ENCODE measurements at places on chromosomes 7 and 10.

- DNase-seq, result no peak
Observed at GRCh38 chr7:29881724-29882123, 75.4 kb downstream of the WIPF3 start.

DNA sequence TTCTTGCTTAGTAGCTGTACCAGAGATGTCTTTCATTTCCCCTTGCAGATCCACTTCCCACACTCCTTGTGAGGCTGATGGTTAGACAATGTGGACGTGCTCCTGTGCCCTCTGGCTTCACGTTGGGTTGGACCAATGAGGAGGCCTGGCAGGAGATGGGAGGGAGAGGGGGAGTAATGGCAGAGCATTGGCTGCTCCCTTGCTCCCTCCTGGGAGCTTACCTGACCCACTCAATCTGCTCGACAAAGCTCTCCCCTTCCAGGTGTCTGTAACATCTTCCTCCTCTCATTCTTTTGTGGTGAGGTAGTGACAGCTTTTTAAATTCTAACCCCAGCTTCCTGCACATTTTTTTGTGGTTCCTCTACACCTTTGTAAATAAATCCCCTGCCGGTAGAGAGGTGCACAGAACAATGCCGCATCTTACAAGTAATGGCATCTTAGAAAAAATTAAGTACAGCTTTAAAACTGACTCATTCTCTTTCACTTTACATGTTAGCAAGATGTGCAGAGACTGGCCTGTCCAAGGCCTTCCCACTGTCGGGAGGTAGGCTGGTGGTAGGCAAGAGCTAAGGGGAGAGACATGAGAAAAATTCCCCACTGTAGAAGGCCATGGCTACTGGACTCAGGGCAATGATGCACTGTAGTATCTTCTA, 134.3 kb downstream of the HTR7 start:
- no peak for DNase-seq

DNA sequence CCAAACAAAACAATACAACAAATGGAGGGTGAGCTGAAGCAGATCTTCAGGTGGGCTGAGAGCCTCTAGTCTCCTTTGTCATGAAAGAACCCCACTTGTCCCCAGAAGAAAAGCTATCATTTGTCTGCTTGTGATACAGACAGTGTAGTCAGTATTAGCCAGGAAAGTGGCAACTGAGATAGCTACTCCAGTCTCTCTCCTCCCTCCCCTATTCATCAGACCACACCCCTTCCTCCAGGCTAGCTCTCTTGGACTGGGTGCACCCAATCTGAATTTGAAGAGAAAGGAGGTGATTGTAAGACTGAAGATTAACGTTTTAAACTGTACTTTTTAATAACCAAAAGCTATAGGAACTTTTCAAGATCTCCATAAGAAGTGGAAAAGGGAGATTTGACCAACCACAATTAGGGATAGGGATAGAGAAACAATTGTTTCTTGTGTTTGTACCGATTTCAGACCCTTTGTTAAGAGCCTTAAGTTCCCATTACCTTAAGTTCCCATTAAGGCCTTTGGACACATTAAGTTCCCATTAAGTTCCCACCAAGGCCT, 14.1 kb downstream of the BMPR1A start:
- no peak for DNase-seq

DNA sequence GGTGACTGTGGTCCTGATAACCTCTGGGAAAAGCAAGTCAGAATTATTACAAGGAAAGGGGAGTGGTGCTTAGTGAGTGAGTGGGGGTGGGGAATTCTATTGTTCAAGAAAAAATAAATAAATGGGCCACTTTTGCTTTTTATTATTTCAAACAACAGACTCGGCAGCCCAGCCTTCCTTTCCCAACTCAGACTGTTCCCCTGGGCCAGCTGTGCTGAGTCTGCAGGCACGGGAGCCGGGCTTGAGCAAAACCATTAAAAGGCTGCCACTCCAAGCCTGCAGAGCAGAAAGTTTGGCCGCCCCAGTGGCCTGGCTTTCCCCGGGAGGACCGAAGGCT, 90.0 kb downstream of the PLXNA4 start:
- no peak for DNase-seq

DNA sequence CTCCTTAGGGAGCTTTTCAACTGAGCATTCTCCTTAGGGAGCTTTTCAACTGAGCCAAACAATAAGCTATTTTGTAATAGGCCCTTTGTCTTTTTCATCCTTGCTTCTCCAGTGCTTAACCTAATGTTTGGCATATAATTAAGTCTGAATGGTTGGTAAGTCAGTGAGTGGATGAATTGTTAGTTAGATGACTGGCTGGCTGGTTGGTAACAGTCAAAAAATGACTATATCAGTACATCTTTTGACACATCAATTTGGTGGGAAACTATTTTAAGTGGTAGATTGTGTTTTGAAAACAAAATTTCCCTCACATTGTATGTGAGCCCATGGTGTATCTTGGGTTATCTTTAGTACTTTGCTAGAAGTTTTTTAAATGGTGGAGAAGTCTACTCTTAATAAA, 16.4 kb downstream of the ING3 start:
- DNase-seq, result no peak

- peak; percentile 61 for DNase-seq
Observed at GRCh38 chr7:28956608-28957063, 1.5 kb downstream of the TRIL start.

Data from foreskin fibroblast (primary cell).